ENCODE measurements at places on chromosomes 6 and 20. TPM values are rescaled to one million over a fixed set of nuclear protein-coding genes. Genes with fewer than 3 reads are reported as not detected.

Gene SMLR1
- not detected for total RNA-seq

Gene SIRPD
- total RNA-seq = 0.20 TPM

Gene LGSN
- not detected for total RNA-seq

Gene PRND
- not detected for total RNA-seq

Gene OPRM1
- not detected for total RNA-seq

Gene DEFB124
- not detected for total RNA-seq

Gene PLCB1
- total RNA-seq = 0.18 TPM

Gene LZTS3
- total RNA-seq = 0.45 TPM

Gene DZANK1
- 1.5 TPM for total RNA-seq

Gene TGM3
- not detected for total RNA-seq

Measured in T-helper 2 cell treated with Interferon-gamma antibody and Interleukin-4, amounts not matched to agents 100 ng/mL and 5 ng/mL, for 36 hours (primary cell).